NCI-H1694 (cell line): ENCODE measurements at places on chromosomes 7 and 10.
A peak's percentile ranks its signal among the peaks of the same experiment; 100 is the strongest.

- DNase-seq = no peak
Measured at GRCh38 chr10:108427146-108427545, 1262.6 kb upstream of the SORCS1 start.

DNA sequence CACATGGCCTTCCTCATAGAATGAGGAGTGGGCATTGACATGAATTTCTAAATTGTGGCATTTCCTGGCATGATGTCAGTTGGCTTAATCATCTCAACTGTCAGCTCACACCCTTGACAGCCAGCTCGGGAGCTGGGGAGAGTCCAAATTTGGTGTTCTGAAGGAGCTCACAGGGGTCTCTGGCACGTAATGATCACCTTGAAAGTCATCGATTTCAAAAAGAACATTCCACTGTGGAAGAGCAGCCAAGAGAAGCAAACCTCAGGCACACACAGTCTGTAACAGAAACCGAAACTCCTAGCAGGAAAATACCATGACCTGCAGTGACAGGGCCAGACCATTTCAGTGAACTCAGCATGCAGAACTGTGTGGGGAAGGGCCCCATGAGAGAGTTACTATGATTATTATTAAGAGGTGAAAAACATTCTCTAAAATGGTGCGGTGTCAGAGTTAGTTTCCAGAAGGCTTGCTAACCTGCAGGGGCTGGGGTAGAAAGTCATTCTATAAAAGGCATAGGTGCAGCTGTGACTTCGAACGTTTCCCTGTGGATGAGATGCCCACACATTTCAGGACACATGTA is 26.4 kb upstream of the KLF6 start:
- no peak for DNase-seq

- DNase-seq = no peak
Measured at GRCh38 chr10:76902949-76903348, 734.7 kb downstream of the KCNMA1 start.

- no peak for DNase-seq
Measured at GRCh38 chr10:131403936-131404335, 92.4 kb upstream of the TCERG1L start.

GRCh38 chr10:8437896-8438295 is 383.4 kb downstream of the GATA3 start:
- DNase-seq = no peak

DNA sequence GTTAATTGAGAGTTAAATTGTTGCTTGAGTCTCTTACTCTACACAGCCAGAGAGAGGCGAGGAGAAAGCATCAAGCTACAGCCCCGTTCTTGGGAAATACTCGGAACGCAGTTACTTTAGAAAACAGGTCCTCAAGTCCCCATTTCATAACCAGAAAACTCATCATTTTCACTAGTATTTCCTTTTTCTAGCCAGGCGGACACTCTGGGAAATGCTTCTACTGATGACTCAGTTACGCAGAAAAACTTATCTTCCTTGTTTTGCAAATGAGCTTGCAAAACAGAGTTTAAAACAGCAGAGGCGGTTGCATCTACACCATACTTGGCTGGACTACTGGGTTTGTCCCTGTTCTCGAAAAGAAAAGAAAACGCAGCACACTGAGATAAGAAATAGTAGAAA is 111.4 kb upstream of the FGFR2 start:
- DNase-seq = no peak

DNA sequence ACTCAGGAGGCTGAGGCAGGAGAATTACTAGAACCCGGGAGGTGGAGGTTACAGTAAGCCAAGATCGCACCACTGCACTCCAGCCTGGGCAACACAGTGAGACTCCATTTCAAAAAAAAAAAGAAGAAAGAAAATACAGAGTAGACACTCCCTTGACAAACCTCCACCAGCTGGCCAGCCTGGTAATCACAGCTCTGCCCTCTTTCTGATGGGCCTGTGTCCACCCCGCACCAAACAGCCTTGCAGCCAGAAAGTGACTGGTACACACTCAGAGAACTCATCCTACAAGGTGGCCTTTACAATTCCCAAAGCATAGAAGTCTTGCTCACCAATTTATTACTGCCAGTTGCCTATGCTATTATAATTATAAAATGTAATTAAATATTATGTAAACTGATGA is 66.6 kb downstream of the COBL start:
- DNase-seq = no peak

- no peak for DNase-seq
Measured at GRCh38 chr7:39644170-39644569, 20.8 kb downstream of the RALA start.

DNA sequence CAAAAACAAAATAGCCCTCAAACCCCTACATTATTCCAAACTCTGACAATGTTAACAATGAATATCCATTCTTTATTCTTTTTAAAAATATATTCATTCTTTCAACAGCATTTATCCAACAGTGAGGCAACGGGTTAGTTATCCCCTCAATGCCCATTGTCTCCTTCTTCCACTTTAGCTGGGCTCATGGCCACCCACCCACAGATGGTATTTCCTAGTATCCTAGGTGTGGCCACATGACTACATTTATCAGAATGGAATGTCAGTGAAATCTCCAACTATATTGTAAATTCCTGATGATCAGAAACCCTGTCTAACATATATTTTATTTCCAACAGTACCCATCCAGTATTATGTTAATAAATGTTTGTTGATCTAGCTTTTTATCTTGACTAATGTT is 13.6 kb downstream of the HOXA1 start:
- DNase-seq = no peak

DNA sequence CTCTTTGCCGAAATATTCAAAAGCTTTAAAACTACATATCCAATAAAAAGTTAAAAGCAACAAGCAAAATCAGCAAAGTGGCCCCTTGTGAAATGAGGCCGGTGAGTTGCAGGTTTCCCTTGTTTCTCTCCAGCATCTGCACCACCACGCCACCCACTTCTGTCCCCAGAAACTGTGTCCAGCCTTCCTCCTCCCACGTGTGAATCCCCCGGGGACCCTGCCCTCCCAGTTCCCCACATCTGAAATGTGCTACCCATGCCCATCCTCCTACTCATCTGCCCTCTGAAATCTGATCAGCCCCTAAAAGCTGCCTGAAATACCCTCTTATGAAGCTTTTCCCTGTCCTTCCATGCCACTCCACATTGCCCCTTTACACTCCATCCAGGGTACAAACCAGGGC is 3.8 kb downstream of the ALOX5 start:
- no peak for DNase-seq

- no peak for DNase-seq
Measured at GRCh38 chr10:47140761-47141348, 159.1 kb upstream of the GDF10 start.

- no peak for DNase-seq
Measured at GRCh38 chr7:64300641-64301405, 12.9 kb upstream of the ZNF736 start.

DNA sequence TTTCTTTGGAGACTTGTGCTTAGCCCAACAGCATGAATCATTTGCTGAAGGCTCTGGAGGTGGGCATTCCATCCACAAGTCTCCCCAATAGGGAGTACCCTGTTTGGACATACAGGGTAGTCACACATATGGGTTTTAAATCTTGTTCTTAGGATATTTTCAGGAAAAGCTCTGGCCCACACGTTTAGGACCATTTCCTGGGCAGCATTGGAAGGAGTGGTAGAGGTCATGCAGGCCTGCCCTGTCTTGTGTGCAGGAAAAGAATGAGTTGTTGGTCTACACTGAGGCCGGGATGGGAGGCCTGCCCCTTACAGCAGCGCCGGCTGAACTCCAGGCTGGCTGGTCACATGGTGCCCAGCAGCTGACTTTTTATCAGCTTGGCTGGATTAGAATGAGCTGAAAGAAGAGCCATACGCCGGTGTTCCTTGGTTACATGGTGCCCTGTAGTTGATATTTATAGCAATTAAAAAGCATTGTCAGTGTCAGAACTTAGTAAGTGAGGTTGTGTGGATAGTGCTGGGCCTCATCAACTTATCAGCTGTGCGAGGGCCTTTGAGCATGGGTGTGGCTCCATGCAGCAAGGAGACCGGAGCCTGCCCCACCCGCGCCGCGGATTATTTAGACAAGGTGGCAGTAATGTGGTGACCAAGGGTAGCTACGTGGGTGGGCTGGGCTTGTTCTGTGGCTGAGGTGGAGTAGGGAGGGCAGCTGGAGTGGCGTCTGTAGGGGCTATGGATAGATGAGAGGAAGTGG is 28.6 kb downstream of the OGDH start:
- DNase-seq = no peak

DNA sequence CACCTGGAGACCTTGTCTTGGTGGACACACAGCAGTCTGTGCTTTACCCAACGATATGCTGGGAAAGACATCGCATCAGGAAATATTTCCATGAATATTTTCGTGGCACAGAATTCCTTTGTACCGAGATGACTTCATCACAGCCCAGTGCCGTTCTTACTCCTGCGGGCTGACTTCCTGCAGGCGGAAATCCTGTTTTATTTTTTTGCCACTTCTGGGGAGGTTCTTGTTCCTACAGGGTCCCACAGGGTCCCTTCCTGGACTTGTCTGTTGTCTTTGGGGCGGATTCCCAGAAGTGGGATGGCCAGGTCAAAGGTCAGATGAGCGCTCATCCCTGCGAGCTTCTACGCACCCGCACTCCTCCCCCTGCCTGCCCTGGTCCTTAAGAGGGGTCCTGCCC is 86.5 kb downstream of the DNAJB6 start:
- no peak for DNase-seq

DNA sequence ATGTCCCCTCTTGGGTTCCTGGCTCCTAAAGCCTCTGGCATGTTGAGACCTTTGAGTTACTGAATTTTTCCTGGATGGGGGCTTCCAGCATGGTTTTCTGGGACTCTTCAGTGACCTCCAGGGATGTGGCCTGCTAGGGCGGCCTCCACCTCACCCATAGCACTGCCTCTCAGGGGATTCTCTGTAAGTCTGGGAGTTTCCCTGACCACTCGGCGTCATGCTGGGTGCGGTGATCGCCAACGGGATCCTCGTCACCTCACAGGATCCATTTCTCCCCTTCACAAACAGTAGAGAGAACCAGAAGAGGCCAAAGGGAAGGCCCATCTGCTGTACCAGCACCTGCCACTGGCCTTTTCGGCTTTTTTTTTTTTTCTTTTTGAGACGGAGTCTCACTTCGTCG is 84.3 kb downstream of the NPTX2 start:
- DNase-seq = no peak

- DNase-seq = no peak
Measured at GRCh38 chr10:132836832-132837540, 51.0 kb upstream of the NKX6-2 start.

DNA sequence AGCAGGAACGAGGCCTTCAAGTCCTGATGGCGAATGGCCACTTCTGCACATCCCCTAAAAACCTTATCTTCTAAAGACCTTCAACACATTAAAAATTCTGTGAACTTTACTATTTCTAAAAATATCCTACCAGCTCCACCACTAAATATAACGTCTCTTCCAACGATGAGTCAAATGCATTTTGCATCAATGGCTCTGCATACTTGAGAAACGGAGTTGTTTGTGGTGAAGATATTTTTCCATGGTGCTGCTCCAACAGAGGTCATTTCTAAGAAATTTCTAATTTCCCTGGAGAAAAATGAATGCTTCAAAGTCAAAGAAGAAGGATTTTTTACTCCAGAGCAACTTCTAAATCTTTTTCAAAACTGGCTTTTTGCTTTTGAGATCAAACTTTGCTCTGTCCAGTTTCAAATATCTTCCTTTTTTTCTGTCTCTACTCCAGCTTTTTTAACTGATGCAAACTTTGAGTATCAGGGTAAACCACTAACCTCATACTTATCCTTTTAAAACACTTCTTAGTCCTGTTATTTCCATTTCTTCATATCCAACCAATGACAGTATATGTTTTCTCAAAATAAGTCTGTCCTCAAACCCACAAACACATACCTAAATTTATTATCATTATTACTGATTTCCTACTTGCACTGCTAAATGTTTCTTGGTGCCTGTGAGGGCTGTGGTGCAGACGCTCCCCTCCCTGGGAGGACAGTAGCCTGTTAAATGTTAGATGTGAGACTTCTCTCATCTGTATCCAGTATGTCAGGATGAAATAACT is 258.1 kb downstream of the KLF6 start:
- no peak for DNase-seq

DNA sequence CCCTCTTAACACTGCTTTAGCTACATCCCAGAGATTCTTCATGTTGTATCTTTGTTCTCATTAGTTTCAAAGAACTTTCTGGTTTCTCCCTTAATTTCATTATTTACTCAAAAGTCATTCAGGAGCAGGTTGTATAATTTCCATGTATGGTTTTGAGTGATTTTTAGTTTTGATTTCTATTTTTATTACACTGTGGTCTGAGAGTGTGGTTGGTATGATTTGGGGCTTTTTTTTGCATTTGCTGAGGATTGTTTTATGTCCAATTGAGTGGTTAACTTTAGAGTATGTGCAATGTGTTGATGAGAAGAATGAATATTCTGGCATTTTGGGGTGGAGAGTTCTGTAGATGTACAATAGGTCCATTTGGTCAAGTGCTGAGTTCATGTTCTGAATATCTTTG is 37.9 kb upstream of the CAPZA2 start:
- no peak for DNase-seq

GRCh38 chr10:30505543-30506298 is 71.7 kb downstream of the MAP3K8 start:
- DNase-seq = no peak

- no peak for DNase-seq
Measured at GRCh38 chr7:93711926-93712325, 137.4 kb upstream of the CALCR start.

- no peak for DNase-seq
Measured at GRCh38 chr7:13047061-13047460, 359.6 kb downstream of the ARL4A start.

GRCh38 chr7:94632338-94633013 is 23.5 kb downstream of the SGCE start:
- DNase-seq = no peak

- DNase-seq = peak; percentile 26
Measured at GRCh38 chr7:129789652-129790051, 163.1 kb downstream of the UBE2H start.
